ENCODE measurements at places on chromosomes 12 and 14.

DNA sequence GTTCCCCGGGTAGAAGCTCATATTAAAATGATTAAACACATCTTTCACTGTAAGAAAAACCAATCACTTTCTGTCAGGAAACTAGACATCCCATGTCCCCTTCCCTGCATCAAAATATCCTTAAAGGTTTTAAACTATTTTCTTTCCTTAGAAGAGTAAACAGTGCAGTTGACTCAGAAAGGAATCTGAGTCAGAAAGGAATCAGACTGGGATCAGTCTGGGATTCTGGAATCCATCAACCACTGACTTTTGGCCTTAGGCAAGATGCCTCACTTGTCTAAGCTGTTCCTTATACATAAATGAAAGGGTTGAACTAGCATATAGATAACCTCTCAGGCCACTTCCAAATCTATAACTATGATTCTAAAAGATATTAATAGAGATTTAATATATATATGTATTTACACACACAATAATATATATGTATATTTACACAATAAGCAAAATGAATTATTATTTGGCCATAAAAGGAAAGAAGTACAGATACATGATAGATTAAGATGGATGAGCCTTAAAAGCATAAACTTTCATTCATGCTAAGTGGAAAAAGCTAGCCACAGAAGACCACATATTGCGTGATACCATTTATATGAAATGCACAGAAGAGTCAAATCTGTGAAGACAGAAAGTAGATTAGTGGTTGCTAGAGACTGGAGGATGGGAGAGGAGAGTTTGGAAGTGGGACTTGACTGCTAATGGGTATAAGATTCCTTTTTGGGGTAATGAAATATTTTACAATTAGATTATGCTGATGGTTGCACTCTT, 114.4 kb downstream of the SLC38A1 start:
- DNase-seq: no peak

DNA sequence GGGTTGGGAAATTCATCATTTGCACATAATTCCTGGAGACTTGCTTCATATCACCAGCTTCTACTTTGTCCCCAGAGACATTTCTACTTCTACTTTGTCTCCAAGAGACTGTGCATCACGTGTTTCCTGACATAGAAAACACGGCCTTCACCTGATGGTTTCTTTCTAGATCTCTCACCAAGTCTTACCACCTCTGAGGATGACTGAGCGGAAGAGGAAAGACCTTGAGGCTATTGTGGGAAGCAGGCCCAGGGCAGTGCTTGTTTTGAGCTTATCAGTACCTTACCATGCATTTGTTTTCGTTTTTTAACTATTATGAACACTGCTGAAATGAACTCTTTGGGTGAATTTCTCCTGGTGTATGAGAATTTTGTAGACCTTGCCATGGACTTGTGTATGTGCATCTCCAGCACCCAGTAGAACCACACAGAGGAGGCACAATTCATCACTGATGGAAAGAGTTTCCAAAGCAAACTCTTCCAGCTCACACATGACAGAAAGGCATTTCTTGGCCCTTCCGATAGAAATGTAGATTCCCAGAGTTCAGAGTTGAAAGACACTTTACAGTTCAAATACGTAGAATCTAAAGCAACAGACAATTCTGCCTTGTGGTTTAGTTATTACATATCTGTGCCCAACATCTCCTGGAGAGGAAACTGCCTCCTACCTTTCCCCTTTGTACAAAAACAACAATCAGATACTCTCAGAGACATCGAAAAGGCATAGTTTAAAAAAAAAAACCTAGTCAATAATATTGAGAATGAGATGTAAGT, 434.7 kb downstream of the FUT8 start:
- DNase-seq: no peak

- no peak for DNase-seq
These were observed 55.4 kb upstream of the ZFP36L1 start for GRCh38 chr14:68848253-68848652.

- no peak for DNase-seq
These were observed 16.3 kb upstream of the MYO1H start for GRCh38 chr12:109331301-109331952.

DNA sequence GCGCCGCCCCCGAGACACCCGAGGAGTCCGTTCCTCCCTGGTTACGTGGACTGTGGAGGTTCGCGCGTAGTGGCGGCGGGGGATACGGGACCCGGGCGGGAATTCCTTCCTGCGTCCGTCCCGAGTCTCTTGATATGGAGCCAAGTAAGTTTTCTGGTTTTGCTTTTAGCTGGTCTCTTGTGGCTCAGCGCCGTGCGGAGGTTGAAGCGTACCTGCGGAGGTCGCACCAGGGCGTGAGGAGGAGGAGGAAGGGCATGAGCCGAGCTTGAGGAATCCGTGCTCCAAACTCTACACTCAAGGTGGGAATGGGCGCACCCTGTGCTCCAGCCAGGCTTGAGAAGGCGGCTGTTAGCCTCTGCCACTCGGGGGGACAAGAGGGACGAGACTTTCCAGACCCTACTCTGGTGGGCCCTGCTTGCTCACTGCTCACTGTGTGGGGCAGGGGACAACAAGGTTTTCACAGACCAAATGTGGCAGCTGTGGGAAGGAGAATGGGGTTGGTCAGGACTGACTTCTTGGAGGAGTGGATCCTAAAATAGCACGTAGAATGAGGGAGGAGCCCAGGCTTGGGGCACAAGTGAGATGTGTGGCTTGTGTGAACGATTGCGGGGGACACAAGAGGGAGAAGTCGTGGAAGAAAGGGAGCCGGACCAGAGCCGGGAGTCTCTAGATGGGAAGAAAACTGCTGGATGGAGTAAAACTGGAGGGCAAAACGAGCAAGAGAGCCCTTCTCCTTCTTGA, 577 bp downstream of the ATG101 start:
- DNase-seq: no peak

GRCh38 chr12:102564026-102564425, 83.7 kb upstream of the IGF1 start:
- no peak for DNase-seq

GRCh38 chr14:50823051-50823761, 7.8 kb downstream of the NIN start:
- DNase-seq: no peak

- no peak for DNase-seq
These were observed 157.0 kb downstream of the FLRT2 start for GRCh38 chr14:85686908-85687307.

DNA sequence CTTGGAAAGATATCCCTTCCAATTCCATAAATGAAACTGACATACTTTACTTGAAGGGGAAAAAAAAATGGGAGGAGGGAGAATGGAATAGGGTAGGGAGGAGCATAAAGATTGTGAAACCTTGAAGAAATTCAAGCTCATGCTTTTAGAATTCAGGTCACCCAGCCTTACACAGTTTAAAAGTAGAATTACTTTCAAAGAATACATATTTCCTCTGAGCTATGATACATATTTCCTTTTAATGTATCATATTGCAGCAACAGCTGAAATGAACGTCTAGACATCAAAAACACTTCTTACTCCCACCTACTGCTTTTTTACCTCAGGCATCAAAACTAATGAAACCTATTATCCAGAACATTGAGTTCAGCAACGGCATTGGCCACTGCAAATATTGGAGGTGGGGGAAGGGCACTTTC, 156.0 kb downstream of the MED13L start:
- no peak for DNase-seq

- DNase-seq: no peak
These were observed 16.9 kb downstream of the DEPDC4 start for GRCh38 chr12:100249941-100250340.

DNA sequence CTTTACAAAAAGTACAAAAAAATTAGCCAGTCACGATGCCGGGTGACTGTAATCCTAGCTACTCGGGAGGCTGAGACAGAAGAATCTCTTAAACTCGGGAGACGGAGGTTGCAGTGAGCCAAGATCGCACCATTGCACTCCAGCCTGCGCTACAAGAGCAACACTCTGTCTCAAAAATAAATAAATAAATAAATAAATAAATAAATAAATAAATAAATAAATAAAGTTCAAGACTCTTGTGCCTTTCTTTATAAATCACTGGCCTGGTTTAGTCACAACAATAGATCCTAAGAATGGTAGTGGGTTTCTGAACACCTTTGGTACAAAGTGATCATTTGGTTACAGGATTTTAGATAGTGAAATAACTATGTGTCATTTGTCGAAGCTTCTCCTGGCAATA, 46.1 kb downstream of the ARL1 start:
- no peak for DNase-seq

GRCh38 chr12:111686574-111687105, 787 bp downstream of the ACAD10 start:
- no peak for DNase-seq

GRCh38 chr12:124110372-124110883, 137.4 kb downstream of the ZNF664 start:
- DNase-seq: no peak

- DNase-seq: no peak
These were observed 54.4 kb upstream of the ETV6 start for GRCh38 chr12:11595080-11595479.
